RCC 7860 (cell line): ENCODE measurements at places on chromosomes 4 and X.

GRCh38 chr4:123476089-123476488, 79.5 kb downstream of the SPRY1 start:
- DNase-seq: no peak

DNA sequence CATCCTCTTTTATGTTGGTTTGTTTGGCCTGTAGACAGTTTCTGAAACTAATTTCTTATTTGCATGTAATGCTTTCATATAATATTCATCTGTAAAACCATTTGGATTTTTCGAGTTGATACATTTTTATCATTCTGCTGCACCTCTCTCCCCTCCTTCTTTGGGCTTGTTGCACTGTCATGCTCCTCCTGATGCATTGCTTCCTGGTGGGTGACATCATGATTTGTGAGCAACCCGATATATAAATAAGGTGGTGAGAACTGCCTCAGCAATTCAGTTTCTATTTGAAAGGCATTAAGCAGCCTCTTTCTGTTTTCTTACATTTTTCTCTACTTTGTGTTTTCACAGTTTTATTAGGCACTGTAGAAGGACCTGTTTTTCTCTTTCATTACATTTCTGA, 515.7 kb downstream of the RPA4 start:
- DNase-seq: peak; percentile 45

GRCh38 chr4:6362896-6363295, 93.2 kb downstream of the WFS1 start:
- peak; percentile 22 for DNase-seq

DNA sequence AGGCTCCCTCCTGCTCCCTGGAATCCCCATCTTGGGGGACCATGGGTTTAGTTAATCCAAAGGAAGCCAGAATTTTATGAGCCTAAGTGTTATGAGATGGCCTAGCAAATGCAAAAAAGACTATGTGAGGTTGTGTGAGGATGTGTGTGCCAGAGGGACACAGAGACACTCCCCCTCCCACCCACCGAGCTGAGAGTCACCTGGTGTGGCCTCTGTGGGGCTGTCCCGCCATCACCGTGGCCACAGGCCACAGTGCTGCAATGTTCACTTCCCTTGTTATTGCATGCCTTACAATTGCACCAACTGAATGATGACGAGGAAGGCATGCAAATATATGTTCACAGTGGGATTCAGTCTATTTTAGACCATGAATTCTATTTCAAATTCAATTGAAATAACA, 601 bp upstream of the FGFBP2 start:
- DNase-seq: no peak

DNA sequence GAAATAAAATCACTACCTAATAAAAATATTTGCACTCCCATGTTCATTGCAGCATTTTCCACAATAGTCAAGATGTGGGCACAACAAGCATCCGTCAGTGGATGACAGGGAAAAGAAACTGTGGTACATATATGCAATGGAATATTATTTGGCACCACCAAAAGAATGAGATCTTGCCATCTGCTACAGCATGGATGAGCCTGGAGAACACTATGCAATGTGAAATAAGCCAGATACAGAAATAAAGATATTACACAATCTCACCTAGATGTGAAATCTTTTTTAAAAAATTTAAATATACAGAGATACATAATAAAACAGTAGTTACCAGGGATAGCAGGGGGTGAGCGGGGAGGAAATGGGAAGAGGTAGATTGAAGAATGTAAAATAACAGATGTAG, 44.8 kb downstream of the LDB2 start:
- no peak for DNase-seq
